Activated CD4-positive, alpha-beta T cell treated with anti-CD3 and anti-CD28 coated beads, Interleukin-2, amount 10 ng/mL, durations not matched to agents 24 days and 14 days (primary cell): ENCODE measurements at places on chromosomes 11 and 22. TPM values are rescaled to one million over a fixed set of nuclear protein-coding genes. Genes with fewer than 3 reads are reported as not detected.

OR5AK2 gene
- not detected in 2 replicates for total RNA-seq

KDM4D gene
- 1.2 TPM in 2 replicates for total RNA-seq

PTGDR2 gene
- 0.14 and 0.19 TPM in 2 replicates for total RNA-seq

RIMBP3C gene
- 0.19 and 0.26 TPM in 2 replicates for total RNA-seq

TRIM21 gene
- 27.4 and 32.7 TPM in 2 replicates for total RNA-seq

SAA1 gene
- total RNA-seq = not detected in 2 replicates

CHRM1 gene
- total RNA-seq = not detected in 2 replicates

OR8A1 gene
- not detected in 2 replicates for total RNA-seq
